Lung (tissue), 17 donors: ENCODE measurements at places on chromosomes 16 and 17.

DNA sequence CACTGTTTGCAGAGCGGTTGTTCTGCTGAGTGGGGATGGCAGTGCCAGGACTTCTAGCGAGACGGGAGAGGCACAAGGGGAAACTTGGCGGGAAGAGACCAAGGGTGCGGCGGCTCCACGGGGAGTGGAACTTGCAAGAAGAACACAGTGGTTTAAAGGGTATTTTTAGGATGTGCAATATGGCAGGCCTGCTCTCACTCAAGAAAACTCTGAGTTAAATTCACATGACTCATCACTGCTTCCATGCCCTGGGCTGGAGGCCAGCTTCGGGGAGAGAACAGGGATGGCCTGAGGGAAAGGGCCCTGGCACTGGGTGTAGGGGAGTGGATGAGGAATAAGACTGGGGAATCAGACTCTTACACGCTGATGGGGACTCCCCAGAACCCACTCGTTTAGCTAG is 13.3 kb upstream of the CD300LD start:
- DNase-seq: no peak

GRCh38 chr17:49997301-49997650 is 2.3 kb upstream of the DLX3 start:
- DNase-seq: no peak

DNA sequence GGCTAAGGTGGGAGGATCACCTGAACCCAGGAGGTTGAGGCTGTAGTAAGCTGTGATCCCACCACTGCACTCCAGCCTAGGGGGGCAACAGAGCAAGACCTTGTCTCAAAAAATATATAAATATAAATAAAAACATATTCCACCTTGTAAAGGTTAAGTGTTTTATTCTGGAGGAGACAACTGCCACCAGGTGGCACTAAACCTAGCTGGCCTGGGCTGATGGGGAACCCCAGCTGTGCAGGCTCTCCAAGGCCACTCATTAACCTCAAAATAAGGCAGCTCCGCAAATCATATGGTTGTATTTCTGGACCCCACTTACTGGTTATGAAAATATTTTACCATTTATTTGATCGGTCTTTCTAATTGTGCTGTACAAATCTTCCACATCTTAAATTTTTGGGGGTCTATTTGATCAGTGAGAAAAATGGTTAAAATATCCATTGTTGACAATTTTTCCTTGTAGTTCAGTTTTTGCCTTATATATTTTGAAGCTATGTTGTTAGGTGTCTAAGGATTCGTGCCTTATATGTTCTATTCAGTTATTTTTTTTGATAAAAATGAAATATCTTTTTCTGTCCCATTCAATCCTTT is 8.5 kb upstream of the ICAM2 start:
- peak; percentile 71 for DNase-seq

DNA sequence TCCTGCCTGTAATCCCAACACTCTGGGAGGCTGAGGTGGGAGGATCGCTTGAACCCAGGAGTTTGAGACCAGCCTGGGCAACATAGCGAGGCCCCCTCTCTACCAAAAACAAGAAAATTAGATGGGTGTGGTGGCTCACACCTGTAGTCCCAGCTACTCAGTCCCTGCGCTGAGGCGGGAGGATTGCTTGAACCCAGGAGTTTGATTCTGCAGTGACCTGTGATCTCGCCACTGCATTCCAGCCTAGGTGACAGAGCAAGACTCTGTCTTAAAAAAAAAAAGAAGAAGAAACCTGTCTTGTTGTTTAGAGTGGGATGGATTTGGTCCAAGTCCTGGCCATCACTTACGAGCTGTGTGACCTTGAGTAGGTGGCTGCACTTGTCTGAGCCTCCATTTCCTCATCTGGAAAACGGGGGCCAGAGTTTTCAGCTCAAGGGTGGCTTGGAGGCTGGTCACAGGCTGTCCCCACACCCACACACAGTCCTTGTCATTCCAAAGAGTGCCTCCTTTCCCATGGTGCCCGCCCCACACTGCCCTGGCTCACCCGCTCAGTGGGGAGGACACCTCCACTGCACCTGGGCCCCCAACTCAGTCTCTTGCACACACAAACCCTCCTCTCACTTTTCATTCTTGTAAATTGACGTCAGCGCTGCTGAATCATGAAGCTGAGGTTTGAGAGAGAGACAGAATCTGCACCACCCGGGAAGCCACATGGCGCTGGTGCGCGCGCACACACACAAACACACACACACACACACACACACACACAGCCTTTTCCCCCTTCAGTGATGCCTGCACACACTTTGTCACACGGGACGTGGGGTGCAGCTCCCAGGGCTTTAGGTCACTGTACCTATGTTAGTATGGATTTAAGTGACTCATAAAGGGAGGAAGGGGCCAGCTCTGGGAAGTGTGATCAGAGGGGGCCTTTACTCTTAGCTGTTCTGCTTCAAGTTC is 4.2 kb downstream of the SOCS1 start:
- DNase-seq: peak; percentile 50

DNA sequence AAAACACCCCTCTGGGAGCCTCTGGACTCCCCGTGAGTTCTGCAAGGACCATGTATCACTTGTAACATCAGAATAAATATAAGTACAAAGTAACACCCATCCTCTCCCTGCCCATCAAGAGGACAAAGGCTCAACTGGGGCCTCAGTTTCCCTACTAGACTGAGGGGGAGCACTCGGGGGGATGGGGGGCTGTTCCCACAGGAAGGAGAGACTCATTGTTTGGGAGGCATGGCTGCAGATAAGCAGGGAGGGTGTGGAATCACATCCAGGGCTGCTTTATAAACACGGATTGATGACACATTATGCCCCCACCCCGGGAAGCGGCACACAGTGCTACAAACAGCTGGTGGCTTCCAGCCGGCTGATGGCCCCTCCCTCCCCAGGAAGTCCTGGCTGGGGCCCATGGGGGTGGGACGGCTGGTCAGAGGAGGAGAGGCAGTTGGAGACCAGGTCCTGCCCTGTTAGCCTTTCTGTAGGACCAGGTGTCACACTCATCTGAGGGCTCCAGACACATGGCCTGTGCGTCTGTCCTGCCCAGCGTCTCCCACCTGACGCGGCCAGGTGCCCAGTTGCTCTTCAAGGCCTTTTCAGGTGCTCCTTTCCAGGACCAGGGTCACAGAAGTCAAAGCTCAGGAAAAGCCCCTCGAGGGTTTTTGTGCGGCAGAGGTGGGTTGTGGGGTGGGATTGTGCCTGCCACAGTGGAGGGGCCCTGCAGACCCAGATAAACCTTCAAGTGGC is 1.3 kb upstream of the MPG start:
- DNase-seq: peak; percentile 88

DNA sequence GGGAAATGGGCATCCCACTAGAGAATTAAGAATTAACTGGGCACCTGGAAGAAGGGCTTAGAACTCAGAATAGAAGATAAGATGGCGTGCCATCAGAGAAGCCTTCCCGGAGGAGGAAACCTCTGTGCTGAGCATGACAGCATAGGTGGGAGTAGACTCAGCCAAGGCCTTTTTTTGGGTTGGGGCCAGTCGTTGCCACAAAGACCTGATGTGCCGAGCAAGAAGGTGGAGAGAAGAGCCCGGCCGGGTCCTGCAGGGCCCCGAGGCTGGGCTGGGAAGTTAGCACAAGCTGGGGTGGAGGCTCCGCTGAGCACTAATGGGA is 1.1 kb upstream of the RAB11FIP4 start:
- DNase-seq: no peak

GRCh38 chr16:89009343-89010209 is 32.6 kb upstream of the CBFA2T3 start:
- DNase-seq: peak; percentile 56

- DNase-seq: no peak
Observed at GRCh38 chr17:63035695-63036094, 69.7 kb downstream of the TANC2 start.
